ENCODE measurements at places on chromosomes 4 and X.

GRCh38 chr4:52716364-52717151 lies 34.7 kb downstream of the ERVMER34-1 start:
- H3K27me3 ChIP-seq = no peaks in the 10 kb centered on the region
- no peak overlapping the region for H3K27ac ChIP-seq
- peaks cover 18% of the 10 kb centered on the region for H3K4me1 ChIP-seq
- peaks cover 8% of the 10 kb centered on the region for H3K36me3 ChIP-seq
- no peak for DNase-seq
- no peak overlapping the region for H3K4me3 ChIP-seq

DNA sequence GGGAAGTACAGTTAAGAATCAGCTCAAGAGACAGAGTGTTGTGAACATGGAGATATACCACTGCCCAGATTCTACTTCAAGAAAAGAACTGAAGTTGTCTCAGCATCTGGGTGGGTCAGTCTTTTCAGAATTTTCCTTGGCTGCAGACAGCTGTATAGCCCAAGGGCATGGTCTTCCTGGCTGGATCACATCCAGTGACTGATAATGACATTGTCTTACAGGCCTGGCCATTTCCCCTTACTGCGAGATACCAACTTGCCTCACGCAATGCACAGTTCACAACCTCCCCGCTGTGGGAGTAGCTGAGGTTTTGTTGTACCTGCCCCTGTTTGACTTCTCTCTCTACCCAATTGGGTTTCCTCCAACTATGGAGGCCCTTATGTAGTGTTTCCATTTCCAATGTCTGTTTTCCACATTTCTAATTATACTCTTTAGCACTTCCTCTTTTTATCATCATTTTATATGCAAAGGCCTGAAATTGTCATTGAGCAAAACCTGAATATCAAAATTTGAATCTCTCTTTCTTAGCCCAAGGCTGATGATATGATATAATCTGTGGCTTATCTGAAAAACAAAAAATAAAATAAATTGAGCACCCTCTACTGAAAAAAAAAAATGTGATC lies 209.1 kb downstream of the NAF1 start:
- DNase-seq = no peak
- H3K4me3 ChIP-seq = no peak overlapping the region
- no peaks in the 10 kb centered on the region for H3K36me3 ChIP-seq
- no peak overlapping the region for H3K27ac ChIP-seq
- no peaks in the 10 kb centered on the region for H3K4me1 ChIP-seq

DNA sequence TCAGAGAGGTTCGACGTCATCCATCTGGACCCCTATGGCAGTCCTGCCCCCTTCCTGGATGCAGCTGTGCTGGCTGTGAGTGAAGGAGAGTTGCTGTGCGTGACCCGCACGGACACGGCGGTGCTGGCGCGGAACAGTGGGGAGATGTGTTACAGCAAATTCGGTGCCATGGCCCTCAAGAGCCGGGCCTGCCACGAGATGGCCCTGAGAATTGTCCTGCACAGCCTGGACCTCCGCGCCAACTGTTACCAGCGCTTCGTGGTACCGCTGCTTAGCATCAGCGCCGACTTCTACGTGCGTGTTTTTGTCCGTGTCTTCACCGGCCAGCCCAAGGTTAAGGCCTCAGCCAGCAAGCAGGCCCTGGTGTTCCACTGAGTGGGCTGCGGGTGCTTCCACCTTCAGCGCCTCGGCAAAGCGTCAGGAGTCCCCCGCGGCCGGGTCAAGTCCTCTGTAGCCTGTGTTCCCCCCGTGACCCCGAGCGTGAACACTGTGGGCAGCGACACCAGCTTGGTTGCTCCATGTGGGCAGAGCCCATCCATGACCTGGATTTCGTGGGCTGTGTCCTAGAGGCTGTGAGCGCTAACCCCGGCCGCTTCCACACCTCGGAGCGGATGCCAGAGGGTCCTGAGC lies 186.7 kb upstream of the SLITRK2 start:
- no peaks in the 10 kb centered on the region for H3K27me3 ChIP-seq
- DNase-seq = no peak
- H3K4me1 ChIP-seq = no peaks in the 10 kb centered on the region
- H3K27ac ChIP-seq = no peak overlapping the region
- no peak overlapping the region for H3K4me3 ChIP-seq

DNA sequence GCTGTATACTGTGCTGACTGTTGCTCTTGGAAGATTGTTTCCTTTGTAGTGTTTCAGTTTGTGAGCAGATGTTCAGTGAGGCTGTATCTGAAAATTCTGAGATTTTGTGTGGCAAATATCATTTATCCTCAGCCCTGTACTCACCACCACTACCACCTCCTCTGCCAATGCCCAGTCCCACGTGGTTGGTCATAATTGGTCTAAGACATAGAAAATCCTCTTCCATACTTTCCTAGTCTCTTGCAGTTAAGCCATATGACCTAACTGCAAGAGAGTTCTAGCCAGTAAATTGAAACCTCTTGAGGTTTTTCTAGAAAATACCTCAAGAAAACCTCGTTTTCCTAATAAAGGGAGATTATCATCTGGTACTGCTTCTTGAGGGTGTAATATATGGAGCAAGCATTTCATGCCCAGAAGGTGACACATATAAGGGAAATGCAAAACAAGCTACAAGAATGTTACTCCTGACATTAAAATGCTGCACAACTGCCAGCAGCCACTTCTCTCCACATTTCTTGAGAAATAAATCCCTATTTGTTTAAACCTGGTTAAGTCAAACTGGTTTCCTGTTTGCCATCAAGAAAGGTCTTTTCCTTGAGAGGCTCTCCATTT lies 32.8 kb downstream of the ABCE1 start:
- H3K27me3 ChIP-seq = no peaks in the 10 kb centered on the region
- H3K36me3 ChIP-seq = peaks cover 36% of the 10 kb centered on the region
- no peak overlapping the region for H3K27ac ChIP-seq
- H3K4me1 ChIP-seq = peaks cover 7% of the 10 kb centered on the region
- H3K4me3 ChIP-seq = no peak overlapping the region
- DNase-seq = no peak

DNA sequence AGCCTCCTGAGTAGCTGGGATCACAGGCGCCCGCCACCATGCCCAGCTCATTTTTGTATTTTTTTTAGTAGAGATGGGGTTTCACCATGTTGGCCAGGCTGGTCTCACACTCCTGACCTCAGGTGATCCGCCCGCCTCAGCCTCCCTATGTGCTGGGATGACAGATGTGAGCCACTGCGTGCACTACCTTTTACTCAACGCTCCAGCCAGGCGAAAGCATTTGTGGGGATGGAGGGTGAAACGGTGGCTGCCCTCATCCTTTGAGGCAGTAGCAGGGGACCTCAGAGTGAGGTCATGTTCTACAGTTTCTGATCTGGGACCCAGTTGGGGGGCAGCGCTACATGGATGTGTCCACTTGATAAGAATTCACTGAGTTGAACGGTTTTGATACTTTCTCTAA lies 65.8 kb upstream of the GPR78 start:
- H3K27ac ChIP-seq = no peak overlapping the region
- no peaks in the 10 kb centered on the region for H3K36me3 ChIP-seq

- no peak overlapping the region for H3K4me3 ChIP-seq
- H3K27ac ChIP-seq = no peak overlapping the region
- no peak for DNase-seq
- no peaks in the 10 kb centered on the region for H3K27me3 ChIP-seq
Observed at GRCh38 chrX:56554870-56555269, 8.6 kb upstream of the UBQLN2 start.

GRCh38 chrX:155857561-155857960 lies 23.6 kb upstream of the VAMP7 start:
- DNase-seq = no peak
- H3K4me3 ChIP-seq = no peak overlapping the region
- H3K27ac ChIP-seq = no peak overlapping the region
- H3K4me1 ChIP-seq = no peaks in the 10 kb centered on the region
- H3K36me3 ChIP-seq = no peaks in the 10 kb centered on the region

GRCh38 chr4:2755821-2756690 lies at the start of gene TNIP2:
TSS of gene TNIP2 (minus strand) at chr4:2756336. CDS start at chr4:2756289, 47 bp downstream.
- DNase-seq = peak; percentile 88
- H3K27me3 ChIP-seq = no peaks in the 10 kb centered on the region

DNA sequence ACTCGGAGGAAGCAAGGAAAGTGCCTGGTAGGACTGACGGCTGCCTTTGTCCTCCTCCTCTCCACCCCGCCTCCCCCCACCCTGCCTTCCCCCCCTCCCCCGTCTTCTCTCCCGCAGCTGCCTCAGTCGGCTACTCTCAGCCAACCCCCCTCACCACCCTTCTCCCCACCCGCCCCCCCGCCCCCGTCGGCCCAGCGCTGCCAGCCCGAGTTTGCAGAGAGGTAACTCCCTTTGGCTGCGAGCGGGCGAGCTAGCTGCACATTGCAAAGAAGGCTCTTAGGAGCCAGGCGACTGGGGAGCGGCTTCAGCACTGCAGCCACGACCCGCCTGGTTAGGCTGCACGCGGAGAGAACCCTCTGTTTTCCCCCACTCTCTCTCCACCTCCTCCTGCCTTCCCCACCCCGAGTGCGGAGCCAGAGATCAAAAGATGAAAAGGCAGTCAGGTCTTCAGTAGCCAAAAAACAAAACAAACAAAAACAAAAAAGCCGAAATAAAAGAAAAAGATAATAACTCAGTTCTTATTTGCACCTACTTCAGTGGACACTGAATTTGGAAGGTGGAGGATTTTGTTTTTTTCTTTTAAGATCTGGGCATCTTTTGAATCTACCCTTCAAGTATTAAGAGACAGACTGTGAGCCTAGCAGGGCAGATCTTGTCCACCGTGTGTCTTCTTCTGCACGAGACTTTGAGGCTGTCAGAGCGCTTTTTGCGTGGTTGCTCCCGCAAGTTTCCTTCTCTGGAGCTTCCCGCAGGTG lies 637 bp downstream of the AR start:
- no peaks in the 10 kb centered on the region for H3K36me3 ChIP-seq
- H3K27ac ChIP-seq = no peak overlapping the region
- peaks cover 7% of the 10 kb centered on the region for H3K27me3 ChIP-seq
- no peak for DNase-seq

GRCh38 chr4:83139514-83140156 lies 25.1 kb upstream of the PLAC8 start:
- no peaks in the 10 kb centered on the region for H3K27me3 ChIP-seq
- no peaks in the 10 kb centered on the region for H3K36me3 ChIP-seq
- no peak for DNase-seq
- peak overlapping the region; percentile 77 for H3K27ac ChIP-seq

- H3K36me3 ChIP-seq = no peaks in the 10 kb centered on the region
- DNase-seq = no peak
- peaks cover 20% of the 10 kb centered on the region for H3K4me1 ChIP-seq
- H3K27me3 ChIP-seq = no peaks in the 10 kb centered on the region
Observed at GRCh38 chr4:123415977-123416376, 19.4 kb downstream of the SPRY1 start.

- H3K27ac ChIP-seq = no peak overlapping the region
- no peak overlapping the region for H3K4me3 ChIP-seq
- H3K27me3 ChIP-seq = no peaks in the 10 kb centered on the region
- H3K36me3 ChIP-seq = no peaks in the 10 kb centered on the region
- no peaks in the 10 kb centered on the region for H3K4me1 ChIP-seq
- DNase-seq = no peak
Observed at GRCh38 chr4:115315182-115315581, 201.8 kb upstream of the NDST4 start.

DNA sequence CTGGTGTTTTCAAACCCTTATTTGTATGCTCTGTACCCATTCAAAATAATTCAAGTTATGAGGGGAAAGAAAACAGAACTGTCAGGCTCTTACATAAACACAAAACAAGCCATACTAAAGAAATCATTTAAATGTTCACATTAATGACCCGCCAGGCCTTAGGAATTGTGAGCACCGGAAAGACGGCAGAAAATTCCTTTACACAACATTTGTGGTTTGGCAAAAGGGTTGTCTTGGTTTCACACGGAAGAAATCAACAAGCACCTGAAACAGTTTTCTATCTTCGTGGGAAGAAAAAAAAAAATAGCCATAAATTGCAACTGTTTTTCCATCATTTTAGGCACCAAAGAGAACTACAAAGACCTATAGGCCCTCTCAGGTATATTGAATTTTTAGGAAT lies 188.5 kb upstream of the FTHL17 start:
- H3K27ac ChIP-seq = no peak overlapping the region
- no peaks in the 10 kb centered on the region for H3K4me1 ChIP-seq
- no peak for DNase-seq
- H3K4me3 ChIP-seq = no peak overlapping the region
- H3K36me3 ChIP-seq = no peaks in the 10 kb centered on the region

DNA sequence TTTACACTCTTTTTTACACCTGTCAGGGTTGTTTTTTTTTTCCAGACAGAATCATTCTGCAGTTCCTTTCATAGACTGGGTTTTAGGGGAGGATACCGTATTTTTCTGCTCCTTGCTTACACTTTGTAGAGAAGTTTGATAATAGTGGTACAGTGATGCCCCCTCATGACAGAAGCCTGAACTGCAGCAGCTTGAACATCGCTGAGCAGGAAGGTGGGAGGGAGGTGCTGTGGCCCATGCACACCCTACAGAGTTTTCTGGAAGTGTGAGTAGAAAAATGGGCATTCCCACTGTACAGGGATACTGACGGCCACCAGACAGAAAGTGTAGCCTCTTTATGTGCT lies 54.5 kb downstream of the RAB40A start:
- peak; percentile 86 for DNase-seq
- peaks cover 6% of the 10 kb centered on the region for H3K4me1 ChIP-seq
- H3K4me3 ChIP-seq = peak overlapping the region; percentile 31
- no peaks in the 10 kb centered on the region for H3K36me3 ChIP-seq
- no peak overlapping the region for H3K27ac ChIP-seq

- no peaks in the 10 kb centered on the region for H3K4me1 ChIP-seq
- no peaks in the 10 kb centered on the region for H3K36me3 ChIP-seq
- H3K4me3 ChIP-seq = no peak overlapping the region
- no peak for DNase-seq
Observed at GRCh38 chr4:82057990-82058544, 315.7 kb downstream of the HNRNPD start.

GRCh38 chr4:53614591-53614990 lies 23.3 kb upstream of the LNX1 start:
- no peak overlapping the region for H3K4me3 ChIP-seq
- H3K27me3 ChIP-seq = no peaks in the 10 kb centered on the region
- no peak for DNase-seq
- H3K36me3 ChIP-seq = no peaks in the 10 kb centered on the region
- no peaks in the 10 kb centered on the region for H3K4me1 ChIP-seq
- H3K27ac ChIP-seq = no peak overlapping the region

GRCh38 chr4:114178392-114178791 lies 198.9 kb upstream of the ARSJ start:
- no peak overlapping the region for H3K27ac ChIP-seq
- no peaks in the 10 kb centered on the region for H3K36me3 ChIP-seq
- no peaks in the 10 kb centered on the region for H3K4me1 ChIP-seq

DNA sequence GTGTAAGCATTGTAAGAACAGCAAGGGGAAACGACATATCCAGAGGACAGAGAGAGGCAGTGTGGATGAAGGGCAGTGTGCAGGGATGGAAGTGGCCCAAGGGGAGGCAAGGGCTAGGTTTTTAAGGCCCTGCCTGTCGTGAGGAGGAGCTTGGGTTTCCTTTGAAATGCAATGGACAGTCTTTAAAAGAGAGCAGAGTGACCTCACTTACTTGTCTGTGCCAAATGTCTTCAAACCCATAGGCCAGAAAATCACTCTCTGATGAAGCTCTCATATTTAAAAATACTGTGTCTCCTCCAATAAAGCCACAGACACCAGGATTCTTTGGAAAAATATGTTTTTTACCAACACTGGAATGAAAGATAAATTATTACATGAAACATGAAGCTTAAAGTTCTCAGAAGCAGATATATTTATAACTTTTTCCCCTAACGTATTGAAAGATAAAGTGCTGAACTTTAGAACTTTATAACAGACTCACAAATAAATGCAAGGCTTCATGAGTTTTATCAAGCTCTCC lies 19.2 kb upstream of the ATXN3L start:
- H3K27me3 ChIP-seq = no peaks in the 10 kb centered on the region
- H3K4me3 ChIP-seq = no peak overlapping the region
- no peak overlapping the region for H3K27ac ChIP-seq
- no peaks in the 10 kb centered on the region for H3K4me1 ChIP-seq
- no peak for DNase-seq

- H3K4me1 ChIP-seq = peaks cover 9% of the 10 kb centered on the region
- H3K36me3 ChIP-seq = no peaks in the 10 kb centered on the region
- no peak for DNase-seq
- H3K27ac ChIP-seq = no peak overlapping the region
Observed at GRCh38 chr4:155762334-155762733, 3.5 kb downstream of the GUCY1B1 start.
